ENCODE measurements at places on chromosomes 12 and 14.

GRCh38 chr14:54589843-54590242 lies 22.9 kb downstream of the SAMD4A start:
- DNase-seq = no peak

- no peak for DNase-seq
These were observed 130.4 kb downstream of the PAWR start for GRCh38 chr12:79560225-79560889.

- DNase-seq = no peak
These were observed 259.2 kb upstream of the NOVA1 start for GRCh38 chr14:26856876-26857518.

- peak; percentile 85 for DNase-seq
These were observed 1.4 kb downstream of the DAAM1 start for GRCh38 chr14:59189786-59190368.

DNA sequence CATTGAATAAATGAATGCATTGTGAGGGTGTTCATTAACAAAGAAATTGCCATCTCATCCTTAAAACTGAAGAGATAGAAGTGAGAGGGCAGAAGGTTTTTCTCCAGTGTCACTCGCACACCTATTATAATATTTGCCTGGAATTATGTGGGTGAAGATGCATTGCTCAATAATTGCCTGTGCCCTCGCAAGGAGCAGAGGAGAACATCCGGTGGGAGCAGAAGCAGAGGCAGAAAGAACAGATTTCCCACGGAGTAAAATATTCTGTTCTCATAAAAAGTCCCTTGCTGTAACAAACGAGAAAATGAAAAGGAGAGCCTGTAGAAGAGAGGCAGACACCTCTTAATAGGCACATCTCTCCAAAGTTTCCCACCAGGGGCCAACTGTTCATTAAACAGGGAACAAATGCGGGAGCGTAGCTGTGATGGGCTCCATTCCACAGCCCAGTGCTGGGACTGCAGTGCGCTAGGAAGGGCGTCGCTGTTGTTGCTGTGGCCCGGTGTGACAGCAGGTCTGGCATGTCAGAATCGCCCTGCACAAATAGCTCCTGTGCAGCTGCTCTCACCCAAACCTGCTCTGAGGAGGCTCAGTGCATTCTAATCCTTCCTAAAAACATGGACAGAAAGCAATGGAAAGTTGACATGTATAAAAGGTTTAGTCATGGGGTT lies 359.8 kb downstream of the APAF1 start:
- no peak for DNase-seq

DNA sequence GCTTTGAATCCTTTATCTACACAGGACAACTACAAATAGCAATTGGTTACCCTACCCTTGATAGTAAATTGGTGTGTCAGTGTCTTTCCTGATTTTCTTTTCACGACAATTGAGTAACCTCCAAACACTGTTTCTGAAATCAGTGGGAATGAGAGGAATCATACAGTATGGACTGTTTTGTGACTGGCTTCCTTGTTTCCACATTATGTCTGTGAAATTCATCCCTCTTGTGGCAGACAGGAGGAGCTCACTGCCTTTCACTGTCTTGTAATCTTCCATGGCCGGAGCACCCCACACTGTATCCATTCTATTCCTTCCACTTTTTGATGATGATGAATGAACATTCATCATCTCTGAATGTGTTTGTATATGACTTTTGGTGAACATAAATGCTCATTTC lies 164.0 kb upstream of the PZP start:
- DNase-seq = no peak

GRCh38 chr14:39246618-39247017 lies 12.9 kb downstream of the MIA2 start:
- DNase-seq = no peak

GRCh38 chr12:130649101-130650045 lies 66.7 kb downstream of the RIMBP2 start:
- DNase-seq = no peak

DNA sequence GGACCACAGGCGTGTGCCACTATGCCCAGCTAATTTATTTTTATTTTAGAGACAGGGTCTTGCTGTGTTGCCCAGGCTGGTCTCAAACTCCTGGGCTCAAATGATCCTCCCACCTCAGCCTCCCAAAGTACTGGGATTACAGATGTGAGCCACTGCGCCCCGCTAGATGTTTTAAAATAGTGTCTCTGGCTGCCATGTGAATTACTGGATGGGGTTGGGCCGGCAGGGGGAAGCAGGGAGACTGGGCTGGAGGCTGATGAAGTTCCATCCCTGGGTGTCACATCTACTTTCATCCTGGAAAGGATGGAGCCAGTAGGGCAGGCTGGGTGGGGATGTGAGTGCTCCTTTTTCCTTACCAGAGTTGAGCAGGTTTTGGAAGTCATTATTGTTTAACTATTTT lies 46.1 kb downstream of the DNAH10 start:
- peak; percentile 34 for DNase-seq

- DNase-seq = no peak
These were observed 159.6 kb downstream of the PLCZ1 start for GRCh38 chr12:18578191-18578590.

DNA sequence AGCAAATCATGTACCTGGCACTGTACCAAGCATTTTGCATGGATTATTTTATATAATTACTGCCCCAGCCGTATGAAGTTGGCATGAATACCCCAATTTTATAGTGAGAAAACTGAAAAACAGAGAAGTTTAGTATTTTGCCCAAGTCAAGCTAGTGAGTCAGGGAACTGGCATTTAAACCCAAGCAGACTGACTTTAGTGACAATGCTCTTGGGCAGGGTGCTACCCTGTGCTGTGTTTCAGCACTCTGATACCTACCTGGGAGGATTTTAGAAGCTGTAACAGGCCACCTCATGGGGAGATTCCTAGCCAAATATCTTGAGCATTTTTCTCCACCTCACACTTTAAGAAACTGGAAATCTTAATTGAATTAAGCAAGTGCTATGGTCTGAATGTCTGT lies 98.1 kb upstream of the MAX start:
- DNase-seq = no peak

DNA sequence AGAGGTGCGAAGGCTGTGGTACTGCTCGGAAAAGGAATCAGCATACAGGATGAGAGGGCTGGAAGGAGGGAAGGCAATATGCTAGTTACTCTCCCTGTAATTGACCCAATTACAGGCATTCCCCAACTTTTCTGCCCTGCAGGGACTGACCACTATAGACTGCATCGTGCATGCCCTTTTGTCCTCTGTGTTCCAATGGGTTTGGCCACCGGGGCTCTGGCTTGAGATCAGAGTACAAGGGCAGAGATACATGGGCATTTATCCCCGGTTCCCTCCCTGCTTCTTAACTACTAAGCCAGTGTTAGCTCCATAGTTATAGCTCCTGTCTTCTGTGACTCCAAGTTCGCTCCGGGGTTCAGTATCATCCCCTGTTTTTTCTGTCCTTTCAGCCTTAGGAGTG lies 59.7 kb downstream of the GTF2A1 start:
- no peak for DNase-seq

DNA sequence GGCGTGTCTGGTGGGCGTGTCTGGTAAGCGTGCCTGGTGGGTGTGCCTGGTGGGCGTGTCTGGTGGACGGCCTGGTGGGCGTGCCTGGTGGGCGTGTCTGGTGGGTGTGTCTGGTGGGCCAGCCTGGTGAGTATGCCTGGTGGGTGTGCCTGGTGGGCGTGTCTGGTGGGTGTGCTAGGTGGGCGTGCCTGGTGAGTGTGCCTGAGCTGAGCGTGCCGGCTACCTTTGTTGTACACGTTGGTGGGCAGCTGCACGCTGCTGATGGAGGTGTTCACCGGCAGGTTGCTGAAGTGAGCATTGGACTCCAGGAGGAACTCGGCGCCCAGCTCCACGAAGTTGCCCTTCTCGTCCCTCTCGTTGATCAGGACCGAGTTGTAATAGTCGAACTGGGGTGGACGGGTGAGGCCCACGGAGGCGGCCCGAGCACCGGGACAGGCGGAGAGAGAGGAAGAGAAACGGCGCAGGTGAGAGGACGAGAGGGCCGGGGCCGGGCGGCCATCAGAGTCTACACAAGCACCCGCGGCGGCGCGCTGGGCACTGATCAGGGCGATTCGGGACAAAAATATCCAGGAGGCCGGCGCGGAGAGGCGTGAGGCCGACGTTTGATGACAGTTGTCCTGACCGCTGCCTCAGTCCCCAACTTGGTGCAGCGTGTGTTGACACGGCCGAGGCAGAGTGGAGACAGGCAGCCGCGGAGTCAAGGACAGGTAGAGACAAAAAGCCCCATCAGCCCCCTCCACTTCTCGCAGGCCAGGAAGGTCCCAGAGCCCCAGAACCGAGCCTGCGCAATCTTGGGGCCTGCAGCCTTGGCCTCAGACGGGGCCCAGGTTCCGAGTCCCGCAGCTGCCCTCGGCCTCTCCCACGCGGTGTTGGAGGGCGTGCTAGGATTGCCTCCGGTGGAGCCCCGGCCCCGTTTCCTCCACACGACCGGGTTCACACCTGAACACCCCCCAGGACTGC lies 10.5 kb downstream of the CACNA2D4 start:
- DNase-seq = peak; percentile 6

- no peak for DNase-seq
These were observed 906 bp downstream of the LARP4 start for GRCh38 chr12:50401500-50402081.

GRCh38 chr14:51463461-51463860 lies 188.2 kb upstream of the FRMD6 start:
- no peak for DNase-seq

- DNase-seq = peak; percentile 16
These were observed 140.5 kb downstream of the AKAP6 start for GRCh38 chr14:32469388-32470160.

GRCh38 chr14:23071921-23072539 lies 14.7 kb upstream of the CDH24 start:
- peak; percentile 31 for DNase-seq

GRCh38 chr12:68638721-68639395 lies 28.2 kb downstream of the RAP1B start:
- DNase-seq = no peak

GRCh38 chr12:104736307-104736706 lies 221.8 kb downstream of the SLC41A2 start:
- no peak for DNase-seq

DNA sequence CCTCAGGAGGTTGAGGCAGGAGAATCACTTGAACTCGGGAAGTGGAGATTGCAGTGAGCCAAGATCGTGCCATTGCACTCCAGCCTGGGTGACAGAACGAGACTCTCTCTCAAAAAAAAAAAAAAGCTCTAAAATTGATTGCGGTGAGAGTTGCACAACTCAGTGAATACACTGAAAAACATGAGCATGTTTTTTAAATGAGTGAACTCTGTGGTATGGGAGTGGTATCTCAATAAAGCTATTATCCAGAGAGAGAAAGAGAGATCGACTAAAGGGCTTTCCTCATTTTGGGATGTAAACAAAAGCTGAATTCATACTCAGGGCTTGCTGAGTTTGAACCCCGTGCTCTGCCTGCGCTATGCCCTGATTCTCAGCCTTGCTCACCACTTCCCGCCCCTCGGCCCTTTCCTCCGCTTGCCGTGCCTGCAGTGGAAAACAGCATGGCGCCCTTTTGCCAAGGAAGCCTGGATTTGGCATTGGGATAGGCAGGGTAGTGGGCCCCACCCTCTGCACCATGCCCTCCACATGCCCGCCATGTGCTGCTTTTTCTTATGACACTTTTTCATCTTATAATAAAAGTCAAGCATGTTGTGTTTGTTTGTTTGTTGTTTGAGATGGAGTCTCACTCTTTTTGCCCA lies 102.5 kb downstream of the LGMN start:
- DNase-seq = no peak

GRCh38 chr14:96040828-96041371 lies 1.7 kb downstream of the C14orf132 start:
- DNase-seq = no peak

DNA sequence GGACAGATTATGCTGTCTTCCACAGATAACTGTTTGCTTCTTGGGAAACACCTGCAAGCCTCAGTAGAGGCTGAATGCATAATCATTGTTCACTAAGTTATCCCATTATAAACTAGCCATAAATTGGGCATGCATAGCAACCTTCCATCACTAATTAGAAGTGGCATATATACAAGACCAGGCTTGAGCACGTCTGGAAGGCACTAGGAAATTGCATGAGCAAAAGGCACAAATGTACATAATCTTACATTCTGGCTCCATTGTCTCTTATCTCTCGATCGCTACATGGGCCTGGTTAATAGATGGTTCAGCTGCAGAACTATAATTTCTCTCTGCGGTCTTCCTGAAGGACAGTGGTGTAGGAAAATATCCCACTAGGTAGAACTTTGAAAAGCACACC lies 679.2 kb downstream of the RPL10L start:
- no peak for DNase-seq

Measured in HEK293T (cell line).